ENCODE measurements at places on chromosomes 5 and 9.

GRCh38 chr9:123749580-123750202 is 180.2 kb downstream of the DENND1A start:
- DNase-seq: no peak

- no peak for DNase-seq
These were observed 172.8 kb upstream of the FSTL4 start for GRCh38 chr5:133785182-133785581.

DNA sequence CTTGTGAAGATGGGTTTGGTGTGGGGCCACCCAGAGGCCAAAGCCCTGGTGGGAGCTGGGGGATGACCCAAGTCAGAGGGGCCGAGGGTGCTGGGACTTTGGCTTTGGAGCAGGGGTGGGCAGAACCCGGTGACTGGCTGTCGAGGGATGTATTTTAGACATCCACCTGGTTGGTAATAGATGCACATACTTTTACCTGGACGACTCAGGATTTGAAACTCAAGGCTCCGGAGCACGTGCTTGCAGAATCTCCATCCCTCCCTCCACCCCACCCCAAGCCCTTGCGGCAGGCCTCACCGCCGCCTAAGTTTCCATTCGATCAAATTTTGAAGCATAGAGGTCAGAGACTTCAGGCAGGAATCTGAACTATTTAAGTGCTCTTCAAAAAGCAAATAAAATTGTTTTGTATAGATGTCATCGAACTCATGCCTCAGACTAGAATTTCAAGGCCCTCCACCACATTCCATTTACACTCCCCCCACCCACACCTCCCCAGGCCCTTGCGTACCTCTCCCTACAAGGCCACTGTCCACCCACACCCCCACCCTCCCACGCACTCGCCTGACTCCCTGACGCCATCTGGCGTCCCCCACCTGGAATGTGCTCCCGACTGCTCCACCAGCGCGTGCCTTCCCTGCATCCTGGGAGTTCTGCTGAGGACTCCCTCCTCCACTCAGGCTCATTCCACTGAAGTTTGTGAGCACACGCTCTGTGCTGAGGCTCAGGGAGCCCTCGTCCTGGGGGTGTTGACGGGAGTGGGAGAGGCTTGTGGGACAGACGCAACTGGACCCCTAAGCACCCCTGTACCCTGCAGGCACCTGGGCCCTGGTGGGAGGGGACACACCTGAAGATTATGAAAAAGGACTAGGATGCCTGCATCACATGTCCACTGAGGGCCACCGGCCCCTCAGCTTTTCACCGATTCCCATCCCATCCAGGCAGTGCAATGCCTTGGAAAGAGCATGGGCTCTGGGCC is 56.4 kb upstream of the RPL26L1 start:
- no peak for DNase-seq

DNA sequence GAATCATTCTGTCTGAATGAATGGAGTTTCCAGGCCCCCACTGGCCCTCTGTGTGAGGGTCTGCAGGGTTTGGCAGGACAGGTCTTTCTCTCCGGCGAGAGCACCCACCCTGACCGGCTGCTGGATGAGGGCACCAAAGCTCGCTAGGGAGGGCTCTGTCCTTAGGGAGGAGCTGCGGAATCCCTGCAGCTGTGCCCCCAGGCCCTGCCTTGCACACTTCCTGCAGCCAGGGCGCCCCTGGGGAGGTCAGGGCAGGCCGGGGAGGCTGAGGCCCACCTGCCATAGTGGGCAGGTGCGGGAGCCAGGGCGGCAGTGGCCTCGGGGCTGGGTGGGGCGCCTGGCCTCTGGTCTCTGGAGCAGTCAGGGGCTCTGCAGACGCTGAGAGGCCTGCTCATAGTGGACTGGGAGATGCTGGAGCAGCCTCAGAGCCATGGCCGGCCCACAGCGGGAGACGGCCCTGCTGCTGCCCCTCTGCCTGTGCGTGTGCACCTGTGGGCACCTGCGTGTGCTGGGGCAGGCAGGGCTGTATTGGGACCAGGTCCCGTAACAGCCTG is 36.1 kb downstream of the EXOC3 start:
- DNase-seq: no peak

DNA sequence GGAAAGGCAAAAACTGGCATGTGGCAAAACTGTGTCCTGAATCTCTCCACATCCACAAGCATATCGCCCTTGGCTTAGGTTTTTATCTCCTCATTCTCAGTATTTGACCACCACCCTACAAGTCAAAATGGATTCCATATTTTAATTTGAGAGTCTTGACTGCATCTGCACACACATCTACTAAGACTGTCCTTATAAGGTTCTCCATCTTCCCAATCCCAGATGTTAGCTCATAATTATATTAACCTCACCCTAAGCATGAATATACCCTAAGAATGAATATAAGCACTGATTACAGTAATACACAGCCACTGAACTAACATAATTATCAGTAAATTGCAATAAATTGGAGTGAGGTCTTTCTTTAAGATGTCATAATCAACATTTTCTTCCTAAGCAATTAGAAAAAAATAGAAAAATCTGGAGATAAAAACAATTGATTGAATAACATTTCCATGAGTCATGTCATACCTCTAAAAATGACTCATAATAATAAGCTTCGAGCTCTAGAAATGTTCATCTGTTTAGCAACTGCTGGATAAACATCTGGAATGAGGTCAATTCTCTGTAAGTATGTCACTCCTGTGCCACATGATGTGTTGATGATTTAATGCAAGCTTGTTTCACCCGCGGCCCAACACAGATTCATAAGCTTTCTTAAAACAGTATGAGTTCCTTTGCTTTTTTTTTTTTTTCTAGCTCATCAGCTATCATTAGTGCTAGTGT is 39.9 kb upstream of the PAM start:
- DNase-seq: no peak

GRCh38 chr9:129023036-129023907 is 4.9 kb downstream of the SH3GLB2 start:
- DNase-seq: no peak

DNA sequence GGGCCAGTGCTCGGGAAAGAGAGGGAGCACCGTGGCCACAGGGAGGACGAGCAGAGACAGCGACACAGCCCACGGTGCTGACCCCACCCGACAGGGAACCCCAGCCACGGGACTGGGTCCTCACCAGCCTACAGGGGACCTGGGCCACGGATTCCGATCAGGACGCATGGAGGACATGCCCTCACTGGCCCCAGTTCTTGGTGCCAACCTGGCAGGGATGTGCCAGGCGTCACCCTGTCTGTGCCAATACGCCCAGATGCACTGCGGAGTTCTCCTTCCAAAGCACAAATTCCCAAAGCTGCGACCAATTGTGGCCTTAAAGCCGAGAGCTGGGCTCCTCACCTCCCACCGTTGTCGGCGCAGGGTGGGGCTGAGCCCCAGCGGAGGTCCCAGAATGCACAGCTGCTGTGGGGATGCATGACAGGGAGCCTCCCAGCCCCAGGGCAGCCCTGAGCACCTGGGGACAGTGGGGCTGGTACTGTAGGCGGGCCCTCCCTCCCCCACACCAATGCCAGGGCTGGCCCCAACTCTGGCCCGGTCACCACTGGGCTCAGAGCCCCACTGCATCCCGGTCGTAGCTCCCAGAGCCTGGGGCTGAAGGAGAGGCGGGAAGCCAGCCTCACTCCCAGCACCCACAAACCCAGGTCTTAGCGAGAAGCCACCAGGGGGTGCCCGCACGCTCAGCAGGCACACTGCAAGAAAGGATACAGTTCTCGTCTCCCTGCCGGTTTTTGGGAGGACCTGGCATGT is 44.2 kb downstream of the NKD2 start:
- DNase-seq: no peak

- no peak for DNase-seq
These were observed 112.9 kb downstream of the DAB2IP start for GRCh38 chr9:121764371-121764730.

GRCh38 chr5:77087484-77088261 is 588 bp upstream of the ZBED3 start:
- peak; percentile 46 for DNase-seq

DNA sequence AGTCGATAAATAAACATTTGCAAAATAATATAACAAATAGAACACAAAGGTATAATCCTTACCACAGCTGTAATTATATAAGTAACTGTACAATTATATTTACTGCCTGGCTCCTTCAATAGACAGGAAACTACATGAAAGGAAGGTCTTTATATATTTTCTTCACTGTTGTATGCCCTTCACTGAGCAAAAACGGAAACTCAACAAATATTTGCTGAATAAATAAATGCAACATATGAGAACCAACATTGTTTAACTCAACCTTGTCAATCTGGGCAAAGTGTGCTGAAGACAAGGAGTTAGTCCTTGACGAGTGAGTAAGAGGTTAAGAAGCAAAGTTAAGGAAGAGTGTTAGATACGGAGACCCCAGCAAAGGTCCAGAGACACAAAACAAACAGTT is 22.6 kb downstream of the PSMD5 start:
- DNase-seq: no peak
